ENCODE measurements at places on chromosomes 2 and 18.
A peak's percentile ranks its signal among the peaks of the same experiment; 100 is the strongest.

DNA sequence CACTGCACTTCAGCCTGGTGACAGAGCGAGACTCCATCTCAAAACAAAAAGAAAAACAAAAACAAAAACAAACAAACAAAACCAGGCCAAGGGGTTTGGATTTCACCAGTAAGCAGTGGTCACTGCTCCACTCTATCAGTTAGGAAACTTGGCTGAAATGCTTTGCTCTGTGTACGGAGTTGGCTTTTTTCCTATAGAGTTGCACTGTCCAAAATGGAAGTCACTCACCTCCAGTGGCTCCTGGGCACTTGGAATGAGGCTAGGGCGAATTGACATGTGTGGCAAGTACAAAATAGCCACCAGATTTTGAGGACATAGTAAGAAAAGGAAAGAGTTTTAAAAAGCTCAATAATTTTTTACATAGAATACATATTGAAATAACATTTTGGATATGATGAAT, 228.7 kb downstream of the LOXHD1 start:
- DNase-seq, result no peak

DNA sequence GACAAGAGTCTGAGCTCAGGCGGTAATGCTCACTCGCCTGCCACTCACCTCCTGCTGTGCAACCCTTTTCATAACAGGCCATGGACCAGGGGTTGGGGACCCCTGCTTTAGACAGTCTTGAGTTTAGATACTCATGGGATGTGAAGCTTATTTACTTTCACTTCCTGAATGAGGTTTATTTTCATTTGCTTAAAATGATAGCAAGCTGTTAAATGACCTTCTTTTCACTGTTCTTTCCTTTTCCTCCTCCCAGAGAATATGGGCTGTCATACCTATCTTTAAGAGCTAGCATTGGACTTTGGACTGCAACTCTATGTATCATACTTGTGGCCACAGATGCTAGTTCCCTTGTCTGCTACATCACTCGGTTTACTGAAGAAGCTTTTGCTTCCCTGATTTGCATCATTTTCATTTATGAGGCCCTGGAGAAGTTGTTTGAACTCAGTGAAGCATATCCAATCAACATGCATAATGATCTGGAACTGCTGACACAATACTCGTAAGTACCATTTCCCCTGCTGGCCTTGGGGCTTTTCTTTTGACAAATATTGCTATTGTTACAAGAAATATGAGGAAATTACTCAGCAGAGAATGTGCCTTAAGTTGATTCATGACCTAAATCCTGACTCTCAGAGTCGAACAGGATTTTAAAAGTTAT, 168.5 kb downstream of the DPP4 start:
- no peak for DNase-seq

DNA sequence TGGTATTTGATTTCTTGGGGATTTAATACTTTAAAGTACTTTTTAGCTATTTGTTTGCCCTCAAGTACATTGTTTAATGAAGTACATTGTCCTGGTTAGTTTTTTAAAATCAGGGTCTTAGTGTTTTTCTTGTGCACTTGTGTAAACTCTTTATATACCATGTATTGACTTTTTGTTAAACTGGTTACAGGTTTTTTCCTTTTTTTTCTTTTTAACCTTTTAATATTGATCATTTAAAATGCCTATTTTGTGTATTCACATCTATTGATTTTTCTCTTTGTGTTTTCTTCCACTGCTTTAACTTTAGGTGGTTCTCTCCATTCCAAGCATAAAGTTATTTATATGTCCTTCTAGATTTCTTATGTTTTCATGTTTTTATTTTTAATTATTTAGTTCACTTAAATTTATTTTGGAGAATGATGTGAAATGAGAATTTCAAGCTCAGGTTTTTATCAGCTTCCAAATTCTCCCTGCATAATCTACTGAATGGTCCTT, 84.5 kb upstream of the MYCN start:
- DNase-seq, result no peak

- DNase-seq, result no peak
Measured at GRCh38 chr2:85998071-85998991, 107.4 kb downstream of the POLR1A start.

- DNase-seq, result no peak
Measured at GRCh38 chr2:195636890-195637289, 20.1 kb upstream of the SLC39A10 start.

- no peak for DNase-seq
Measured at GRCh38 chr2:218028562-218029348, 26.0 kb upstream of the TNS1 start.

- peak; percentile 16 for DNase-seq
Measured at GRCh38 chr2:8872821-8873432, 35.5 kb upstream of the KIDINS220 start.

GRCh38 chr2:118582058-118582457, 265.4 kb downstream of the EN1 start:
- DNase-seq, result no peak

- no peak for DNase-seq
Measured at GRCh38 chr18:48775372-48776155, 175.2 kb downstream of the SMAD7 start.

DNA sequence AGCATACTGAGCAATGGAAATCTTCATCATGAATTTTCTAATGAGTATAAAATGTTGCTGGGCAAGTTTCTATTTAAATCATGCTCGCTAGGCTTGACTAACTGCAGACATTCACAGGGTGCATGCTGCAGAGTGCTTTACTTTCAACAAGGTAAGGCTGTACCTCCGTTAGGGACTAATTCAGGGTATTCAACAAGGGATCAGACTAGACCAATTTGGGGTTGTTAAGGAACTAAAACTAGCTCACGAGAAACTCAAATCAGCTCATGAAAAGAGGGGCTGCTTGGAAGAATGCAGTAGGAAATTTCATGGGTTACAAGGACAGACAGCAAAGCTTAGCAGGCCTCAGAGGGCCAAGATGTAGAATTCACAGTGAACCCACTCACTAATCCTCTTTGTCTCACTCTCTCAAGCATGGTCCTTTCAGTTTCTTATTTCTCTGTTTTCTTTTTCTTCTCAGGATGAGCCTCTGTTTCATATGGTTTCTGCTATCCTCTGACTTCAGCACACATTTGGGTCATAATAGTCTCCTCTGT, 2.2 kb downstream of the MYO3B start:
- no peak for DNase-seq

- DNase-seq, result no peak
Measured at GRCh38 chr18:68564961-68565360, 149.9 kb downstream of the TMX3 start.

GRCh38 chr2:224646242-224646846, 61.2 kb upstream of the CUL3 start:
- DNase-seq, result no peak

GRCh38 chr2:72263776-72264060, 116.1 kb upstream of the CYP26B1 start:
- no peak for DNase-seq

DNA sequence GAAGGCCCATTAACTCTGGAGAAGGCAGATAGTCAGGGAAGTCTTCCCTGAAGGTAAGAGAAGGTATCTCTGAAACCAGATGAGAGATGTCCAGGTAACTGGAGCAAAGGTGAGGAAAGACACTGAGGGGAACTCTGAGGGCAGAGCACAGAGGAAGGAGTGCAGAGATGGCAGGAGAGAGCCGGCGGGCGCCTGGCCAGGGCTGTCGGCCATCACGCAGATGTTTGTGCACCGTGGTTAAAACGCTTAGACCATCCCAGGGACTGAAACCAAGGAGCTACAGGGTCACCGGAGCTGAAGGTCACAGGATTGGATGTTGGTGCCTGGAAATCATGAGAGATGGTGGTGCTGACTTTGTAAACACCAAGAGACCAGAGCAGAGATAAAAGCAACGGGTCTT, 55.4 kb downstream of the LAMA1 start:
- no peak for DNase-seq

DNA sequence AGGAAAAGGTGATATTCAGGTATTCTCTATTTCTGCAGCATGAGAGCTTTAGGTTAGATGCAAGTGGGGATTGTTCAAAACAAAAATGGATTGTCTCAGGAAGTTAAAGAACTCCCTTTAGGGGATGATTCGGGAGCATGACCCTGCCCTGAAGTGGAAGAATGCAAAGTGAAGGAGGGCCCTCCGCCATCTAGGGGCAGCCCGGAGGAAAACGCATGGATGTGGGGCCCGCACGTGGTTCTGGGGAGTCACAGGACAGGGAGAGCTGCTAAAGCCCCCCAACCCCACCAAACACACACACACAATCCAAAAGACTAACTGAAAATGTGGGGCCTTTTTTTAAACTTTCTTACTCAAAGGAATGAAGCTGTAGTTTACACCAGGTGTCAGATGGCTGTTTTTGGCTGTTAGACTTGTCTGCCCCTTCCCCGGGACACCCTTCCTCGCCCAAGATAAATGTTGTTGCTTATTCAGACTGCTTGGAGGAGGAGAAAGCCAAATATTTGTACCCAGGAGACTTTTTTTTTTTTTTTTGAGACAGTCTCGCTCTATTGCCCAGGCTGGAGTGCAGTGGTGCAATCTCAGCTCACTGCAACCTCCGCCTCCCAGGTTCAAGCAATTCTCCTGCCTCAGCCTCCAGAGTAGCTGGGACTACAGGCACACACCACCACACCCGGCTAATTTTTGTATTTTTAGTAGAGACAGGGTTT, 78.8 kb downstream of the HNRNPLL start:
- DNase-seq, result no peak

DNA sequence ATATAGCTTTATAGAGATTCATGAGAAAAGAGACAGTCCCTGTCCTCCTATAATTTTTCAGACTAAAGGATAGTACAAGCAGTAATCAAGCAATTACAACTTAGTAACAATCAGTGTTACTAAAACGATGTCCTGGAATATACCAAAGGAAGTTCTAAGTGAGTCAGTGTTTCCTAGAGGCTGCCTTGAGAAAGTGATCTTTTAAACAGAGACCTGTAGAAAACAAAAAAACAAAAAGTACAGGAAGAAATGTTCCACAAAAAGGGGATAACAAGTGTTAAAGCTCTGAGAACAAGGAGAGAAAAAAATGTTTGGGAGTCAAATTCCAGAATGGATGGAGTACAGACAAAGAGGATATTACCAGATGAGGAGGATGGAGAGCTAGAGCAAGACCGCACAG, 556.4 kb downstream of the ERBB4 start:
- no peak for DNase-seq

DNA sequence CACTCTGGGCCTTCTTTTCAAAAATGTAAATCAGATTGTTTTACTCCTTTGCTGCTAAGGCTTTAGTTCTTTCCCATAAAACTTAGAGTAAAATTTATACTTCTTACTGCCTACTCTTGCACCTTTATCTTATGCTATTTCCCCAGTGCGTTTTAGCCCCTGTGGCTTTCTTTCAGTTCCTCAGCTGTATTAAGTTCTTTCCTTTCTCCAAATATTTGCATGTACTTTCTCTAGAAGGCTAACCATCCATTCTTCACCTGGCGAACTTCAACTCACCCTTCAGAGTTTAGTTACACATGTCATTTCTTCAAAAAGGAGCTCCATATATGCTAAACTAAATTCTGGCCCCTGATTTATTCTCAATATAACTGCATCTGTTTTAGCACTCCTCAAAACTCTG, 160.7 kb downstream of the FSHR start:
- DNase-seq, result no peak

DNA sequence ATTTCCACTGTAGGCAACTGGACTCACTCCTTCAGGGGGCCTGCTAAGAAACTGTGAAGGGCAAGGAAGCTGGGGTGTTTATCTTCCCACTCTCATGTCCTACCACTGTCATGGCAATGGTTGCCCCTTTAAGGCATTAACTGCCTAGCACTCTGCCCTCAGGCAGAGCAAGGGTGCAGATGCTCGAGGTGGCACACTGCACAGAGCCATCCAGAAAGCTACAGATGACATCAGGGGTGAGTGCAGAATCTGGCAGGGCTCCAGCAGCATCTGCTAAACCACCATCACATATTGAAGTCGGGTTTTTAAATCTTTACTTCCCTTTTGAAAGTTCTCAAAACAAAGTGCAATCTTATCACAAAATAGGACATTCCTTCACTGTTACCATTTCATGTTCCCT, 75.4 kb downstream of the RAPGEF4 start:
- no peak for DNase-seq

DNA sequence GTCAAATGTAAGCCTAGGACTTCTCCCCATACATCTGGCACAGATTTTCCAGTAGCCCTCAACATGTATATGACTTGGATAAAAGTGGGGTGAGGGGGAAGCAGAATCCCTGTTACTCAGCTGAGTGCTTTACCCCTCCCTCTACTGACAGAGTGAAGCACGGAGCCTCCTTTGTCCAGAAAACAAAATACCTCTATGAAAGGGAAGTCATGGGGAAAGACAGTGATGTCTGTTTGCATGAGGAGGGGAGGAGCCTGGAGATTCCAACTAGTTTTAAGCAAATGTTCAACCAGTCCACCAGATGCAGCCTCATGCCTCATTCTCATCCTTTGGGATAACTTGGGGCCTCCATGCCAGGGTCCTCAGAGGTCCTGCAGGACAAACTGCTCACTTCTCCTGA, 203.9 kb downstream of the SMAD2 start:
- no peak for DNase-seq

- DNase-seq, result no peak
Measured at GRCh38 chr18:56637711-56638231, 621 bp downstream of the TXNL1 start.

GRCh38 chr2:155546721-155547555, 785.6 kb downstream of the NR4A2 start:
- no peak for DNase-seq

GRCh38 chr2:69200107-69200520, 186.9 kb downstream of the GFPT1 start:
- no peak for DNase-seq

GRCh38 chr2:109125593-109126500, 3.2 kb upstream of the SH3RF3 start:
- no peak for DNase-seq

DNA sequence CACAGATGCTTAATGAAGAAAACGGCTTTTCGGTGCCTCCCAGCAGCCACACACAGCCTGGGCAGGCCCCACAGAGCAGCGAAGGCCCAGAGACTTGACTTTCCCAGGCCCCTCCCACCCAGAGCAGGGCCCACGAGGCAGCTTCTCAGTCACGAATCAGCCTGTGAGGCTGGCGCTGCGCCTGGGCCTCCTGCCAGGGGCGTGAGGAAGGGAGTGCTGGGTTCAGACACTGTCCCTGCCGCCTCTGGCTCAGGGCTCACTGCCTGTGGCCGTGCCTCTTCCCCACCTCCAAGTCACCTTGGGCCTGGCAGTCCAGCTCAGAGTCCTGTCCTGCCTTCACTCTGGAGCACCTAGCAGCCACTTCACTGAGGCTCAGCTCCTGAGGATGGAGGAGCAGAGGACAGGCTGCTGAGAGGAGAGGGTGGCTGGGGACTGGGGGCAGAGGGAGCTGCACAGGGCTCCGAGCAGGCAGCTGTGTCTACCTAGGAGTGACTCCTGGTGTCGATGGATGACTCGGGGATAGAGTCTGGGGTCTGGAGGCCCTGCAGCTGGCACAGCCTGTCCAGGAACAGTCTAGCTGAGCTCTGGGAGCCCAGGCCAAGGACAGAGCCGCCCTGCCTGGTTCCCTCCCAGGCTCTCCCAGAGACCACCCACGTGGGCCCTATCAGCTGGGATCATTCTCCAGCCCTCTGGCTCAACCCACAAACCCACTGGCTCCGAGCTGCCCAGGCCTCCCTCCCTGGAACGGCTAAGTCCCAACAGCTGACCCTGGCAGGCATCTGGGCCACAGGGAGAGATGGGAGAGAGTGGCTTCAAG, 36.4 kb upstream of the FOSL2 start:
- DNase-seq, result no peak
